NCI-H1694 treated with DMSO at 0.1 percent for 48 hours (cell line): ENCODE measurements at places on chromosomes 7 and 10.

GRCh38 chr10:48451969-48452878 lies 145.7 kb downstream of the MAPK8 start:
- no peak for DNase-seq

GRCh38 chr7:90180649-90181048 lies 26.4 kb downstream of the STEAP1 start:
- DNase-seq: no peak

GRCh38 chr10:121154846-121155245 lies 303.7 kb downstream of the WDR11 start:
- no peak for DNase-seq

- no peak for DNase-seq
Observed at GRCh38 chr10:16853201-16853600, 36.0 kb upstream of the RSU1 start.

DNA sequence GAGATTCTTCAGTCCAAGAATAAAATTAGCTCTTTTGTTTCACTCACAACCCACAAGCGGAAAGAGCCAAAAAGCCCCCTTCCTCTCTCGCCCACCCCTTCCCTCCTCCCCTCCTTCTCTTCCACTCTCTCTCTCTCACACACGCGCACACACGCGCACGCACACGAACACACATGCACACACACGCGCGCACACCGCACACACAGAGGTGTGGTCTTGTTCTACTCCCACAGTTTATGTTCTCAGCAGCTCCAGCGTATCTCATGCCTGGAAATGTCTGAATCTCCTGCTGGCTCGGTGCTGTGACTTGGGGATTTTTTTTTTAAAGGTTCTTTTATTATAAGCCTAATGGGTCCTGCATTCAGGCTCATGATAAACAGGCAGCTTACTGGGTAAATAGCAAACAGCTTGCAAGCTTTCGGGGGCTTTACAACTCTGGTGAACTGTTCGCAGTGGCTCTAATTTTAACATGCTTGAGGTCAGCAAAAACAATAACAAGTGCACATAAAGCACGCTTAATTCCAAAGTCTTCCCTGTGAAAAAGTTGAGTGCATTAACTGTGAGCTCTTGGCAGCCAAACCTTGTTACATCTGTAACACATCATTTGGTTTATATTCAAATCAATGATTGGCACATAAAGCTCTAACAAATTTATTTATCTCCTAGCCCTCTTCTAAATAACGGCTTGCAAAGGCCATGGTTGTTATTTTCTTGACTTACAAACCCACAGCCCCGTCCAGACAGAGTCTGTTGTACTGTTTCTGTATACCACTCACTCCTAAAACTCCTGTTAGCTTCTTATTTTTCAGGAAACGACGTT lies 424.1 kb upstream of the MGMT start:
- no peak for DNase-seq

- no peak for DNase-seq
Observed at GRCh38 chr7:155426543-155427410, 31.2 kb upstream of the EN2 start.
